ENCODE measurements at places on chromosomes 4 and X.

DNA sequence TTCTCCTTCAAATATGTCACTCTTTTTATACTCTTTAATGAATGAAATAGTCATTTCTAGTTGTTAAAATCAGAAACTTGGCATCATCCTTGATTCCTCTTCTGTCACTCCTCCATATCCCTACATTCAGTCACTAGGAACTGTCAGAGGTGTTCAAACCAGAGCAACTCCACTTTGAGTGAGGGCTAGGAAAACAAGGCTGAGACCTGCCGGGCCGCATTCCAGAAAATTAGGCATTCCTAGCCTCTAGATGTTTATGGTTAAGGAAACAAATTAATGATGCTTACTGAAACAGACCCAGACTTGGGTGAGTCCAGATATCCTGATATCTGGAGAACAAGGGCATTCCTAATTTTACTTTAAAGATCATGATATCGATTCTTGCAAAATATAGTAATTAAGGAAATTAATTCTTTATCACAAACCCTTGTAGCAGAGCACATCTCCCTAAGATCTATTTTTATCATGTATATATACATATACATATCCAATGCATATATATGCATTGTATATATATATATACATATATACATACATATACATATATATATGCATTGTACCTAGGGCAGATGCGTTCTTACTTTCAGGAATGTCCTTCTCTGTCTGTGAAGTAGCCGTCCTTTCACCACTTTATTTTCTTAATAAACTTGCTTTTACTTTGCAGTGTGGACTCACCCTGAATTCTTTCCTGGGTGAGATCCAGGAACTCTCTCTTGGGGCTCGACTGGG lies 98.4 kb upstream of the GC start:
- DNase-seq: no peak

- DNase-seq: peak; percentile 35
Measured at GRCh38 chr4:6342530-6343293, 73.1 kb downstream of the WFS1 start.

- no peak for DNase-seq
Measured at GRCh38 chrX:3990569-3990968, 277.1 kb upstream of the PRKX start.

DNA sequence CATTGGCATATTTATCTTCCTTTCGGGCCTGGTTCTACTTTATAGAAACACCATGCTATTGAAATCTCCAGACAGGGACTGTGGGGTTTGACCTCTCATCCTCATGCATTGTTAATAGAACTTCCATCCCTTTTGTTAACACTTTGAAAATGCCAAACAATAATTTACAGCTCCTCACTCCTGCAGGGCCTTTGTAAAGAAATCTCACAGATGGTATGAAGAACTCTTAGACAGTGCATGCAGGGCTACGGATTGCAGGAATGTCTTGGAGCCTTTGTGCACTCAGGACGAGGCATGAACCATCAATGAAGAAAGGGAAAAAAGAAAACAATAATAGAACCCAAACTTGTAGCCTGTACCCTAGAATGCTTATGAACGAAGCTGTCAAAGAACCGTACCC lies 92.8 kb upstream of the TMEM47 start:
- DNase-seq: no peak

DNA sequence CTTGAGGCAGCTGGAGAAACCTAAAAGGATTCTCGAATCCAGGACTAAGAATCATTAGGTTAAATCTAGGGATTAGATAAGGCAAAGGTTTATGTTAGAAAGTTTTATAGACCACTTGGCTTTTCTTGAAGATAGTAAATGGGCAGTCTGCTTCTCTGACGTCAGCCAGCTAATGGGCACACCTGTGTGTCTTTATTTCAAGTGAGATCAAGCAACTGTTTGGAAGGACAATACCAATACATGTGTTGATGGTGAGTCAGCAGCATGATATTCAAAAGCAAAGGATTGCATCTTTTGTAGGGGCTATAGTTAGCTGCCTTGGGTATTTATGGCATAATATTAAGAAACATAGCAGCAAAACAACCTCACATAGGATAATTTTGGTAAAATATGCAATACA lies 46.5 kb upstream of the GRPR start:
- DNase-seq: no peak

DNA sequence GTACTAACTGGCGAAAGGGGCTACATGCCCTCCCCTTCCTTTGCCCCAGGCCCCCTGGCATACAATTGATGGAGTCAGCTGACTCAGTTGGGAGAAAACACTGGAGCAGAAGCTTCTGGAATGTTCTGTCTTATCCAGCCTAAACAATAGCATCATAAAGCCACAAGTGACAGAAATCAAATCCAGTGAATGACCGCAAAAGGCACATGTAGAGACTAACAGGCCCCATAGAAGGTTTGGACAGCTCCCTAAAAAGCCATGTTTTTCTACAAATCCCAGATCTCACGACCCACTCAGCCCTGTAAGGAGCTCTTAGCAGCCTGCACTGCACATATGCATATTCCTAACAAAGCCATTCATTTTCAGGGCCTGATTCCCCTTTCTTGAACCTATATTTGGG lies 25.1 kb downstream of the SCARB2 start:
- no peak for DNase-seq

DNA sequence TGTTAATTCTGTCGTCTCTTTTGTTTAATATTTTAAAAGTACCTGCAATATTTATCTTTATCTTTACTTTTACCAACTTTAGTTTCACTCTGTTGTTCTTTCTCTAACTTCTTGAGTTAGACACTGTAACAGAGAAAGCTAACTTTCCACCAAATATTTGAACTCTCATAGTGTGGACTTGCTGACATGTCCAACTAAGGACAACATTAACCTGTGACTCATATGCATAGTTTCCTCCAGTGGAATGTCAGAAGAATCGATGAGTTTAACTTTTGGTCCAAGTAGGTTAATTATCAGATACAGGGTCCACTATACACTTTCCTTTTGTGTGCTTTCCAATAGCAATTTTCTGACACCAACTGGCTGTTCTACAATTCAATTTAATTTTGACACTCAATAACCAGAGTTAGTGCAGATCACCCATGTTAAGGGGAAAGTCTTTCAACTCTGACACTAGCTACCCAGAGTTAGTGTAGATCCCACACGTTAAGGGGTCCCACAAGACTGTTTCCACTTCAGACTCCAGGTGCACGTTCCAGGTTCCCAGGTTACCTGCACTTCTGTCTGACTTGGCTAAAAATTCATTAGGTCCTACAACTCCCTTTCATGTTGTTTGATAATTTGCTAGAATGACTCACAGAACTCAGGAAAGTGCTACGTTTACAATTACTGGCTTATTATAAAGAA lies 559.0 kb upstream of the AMOT start:
- DNase-seq: peak; percentile 36

DNA sequence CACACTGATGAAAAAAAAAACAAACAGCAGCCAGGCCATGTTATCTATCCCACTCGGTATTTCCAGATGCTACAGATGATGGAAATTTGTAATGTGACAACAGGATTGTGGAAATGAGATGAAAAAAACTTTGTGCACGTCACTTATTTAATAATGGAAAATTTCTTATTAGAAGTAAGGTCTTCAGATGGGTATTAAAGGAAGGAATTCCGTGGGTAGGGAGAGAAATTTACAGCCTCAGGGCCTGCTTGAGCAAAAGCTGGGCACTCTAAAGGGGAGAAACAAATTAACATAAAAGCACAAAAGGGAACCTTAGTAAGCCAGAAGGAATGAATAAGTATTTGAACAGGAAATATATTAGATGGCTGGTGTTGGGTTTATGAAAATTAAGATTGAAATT lies 4.2 kb upstream of the PKD2 start:
- DNase-seq: no peak

DNA sequence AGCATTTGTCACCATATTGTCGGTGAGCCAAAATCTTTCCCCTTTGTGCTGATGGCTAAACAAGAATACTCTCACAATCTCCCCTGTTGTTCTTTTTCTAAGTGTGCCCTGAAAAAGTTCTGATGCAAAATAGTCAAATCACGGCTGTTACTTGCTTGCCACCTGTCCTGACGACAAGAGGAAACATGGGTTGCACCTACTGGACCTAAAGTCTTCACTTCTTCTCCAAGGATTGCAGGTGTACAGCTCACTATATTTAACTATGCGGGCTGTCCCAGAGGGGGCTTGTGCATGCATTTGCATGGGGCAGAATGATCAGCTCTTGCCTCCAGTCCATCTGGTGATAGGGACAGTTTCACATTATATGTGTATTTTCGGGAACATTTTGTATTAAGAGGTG lies 21.6 kb downstream of the AFF2 start:
- no peak for DNase-seq

GRCh38 chrX:63686878-63687714 lies 97.9 kb downstream of the ARHGEF9 start:
- peak; percentile 60 for DNase-seq

GRCh38 chr4:6840062-6840976 lies 57.8 kb downstream of the KIAA0232 start:
- peak; percentile 40 for DNase-seq

- peak; percentile 11 for DNase-seq
Measured at GRCh38 chrX:44974451-44974850, 101.5 kb downstream of the KDM6A start.

- no peak for DNase-seq
Measured at GRCh38 chr4:55822329-55822728, 2.7 kb downstream of the EXOC1L start.

DNA sequence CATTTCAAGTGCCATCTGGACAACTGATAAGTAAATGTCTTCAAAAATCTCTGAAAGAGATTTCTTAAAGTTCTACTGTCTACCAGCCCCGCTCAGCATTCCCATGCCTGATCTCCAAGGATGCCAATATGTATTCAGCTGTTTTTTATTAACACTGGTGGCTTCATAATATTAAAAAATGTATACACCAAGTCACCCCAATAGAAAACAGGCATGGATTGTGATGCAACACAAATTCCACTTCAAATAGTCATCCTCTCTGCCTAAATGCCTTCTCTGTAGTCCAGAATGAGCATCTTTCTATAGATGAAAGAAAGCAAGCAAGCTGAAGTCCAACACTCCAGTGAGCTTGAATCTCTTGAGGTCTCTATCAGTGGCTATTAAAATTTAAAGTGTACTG lies 152.2 kb upstream of the PPARGC1A start:
- peak; percentile 65 for DNase-seq

- DNase-seq: peak; percentile 88
Measured at GRCh38 chr4:20418861-20419451, 167.3 kb downstream of the SLIT2 start.

DNA sequence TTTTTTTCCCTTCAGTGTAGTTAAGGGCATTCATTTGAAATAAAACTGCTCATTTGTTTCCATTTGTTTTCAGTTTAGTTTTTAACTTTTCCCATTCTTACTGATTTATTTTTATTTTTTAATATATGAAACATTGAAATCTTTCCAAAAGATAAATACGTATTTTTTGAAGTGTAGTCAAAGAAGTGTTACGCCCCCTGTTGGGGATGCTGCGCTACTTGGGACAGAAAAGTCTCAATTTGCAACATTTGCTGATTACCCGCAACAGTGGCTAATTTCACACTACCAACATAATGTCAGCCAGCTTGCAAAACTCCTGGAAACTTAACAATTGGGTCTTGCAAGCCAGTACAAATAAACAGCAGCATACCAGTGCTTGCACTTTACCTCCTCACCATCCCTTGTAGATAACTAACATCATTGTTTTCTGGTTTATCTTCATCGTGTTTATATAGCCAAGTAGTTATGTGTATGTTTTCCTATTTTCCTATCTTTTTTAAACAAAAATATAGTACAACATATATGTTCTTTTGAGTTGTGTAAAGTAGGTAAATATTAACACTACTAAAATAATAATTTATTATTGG lies 158.6 kb downstream of the STPG2 start:
- DNase-seq: peak; percentile 10

GRCh38 chr4:43136752-43137151 lies 244.2 kb downstream of the GRXCR1 start:
- DNase-seq: no peak

GRCh38 chrX:20393944-20394343 lies 127.2 kb upstream of the RPS6KA3 start:
- DNase-seq: peak; percentile 40

GRCh38 chrX:129238011-129238410 lies 285.3 kb downstream of the SMARCA1 start:
- no peak for DNase-seq

DNA sequence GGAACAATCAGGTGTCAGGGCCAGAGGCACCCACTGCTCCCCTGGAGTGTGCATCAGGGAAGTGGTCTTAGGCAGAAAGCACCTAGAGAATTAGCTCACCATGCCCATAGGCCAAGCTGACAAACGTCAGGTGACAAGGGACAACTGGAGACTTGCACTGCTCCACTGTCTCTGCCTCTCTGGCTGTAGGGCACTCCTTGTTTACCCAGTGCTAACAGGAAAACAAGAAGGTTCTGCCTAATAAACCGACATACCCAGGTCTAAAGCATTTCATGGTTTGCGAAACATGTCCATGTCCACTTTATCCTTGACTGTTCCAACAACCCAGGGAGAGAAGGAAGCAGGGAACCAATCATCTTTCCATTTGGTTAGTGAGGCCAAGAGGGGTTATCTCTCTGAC lies 92.5 kb upstream of the MAMLD1 start:
- no peak for DNase-seq

DNA sequence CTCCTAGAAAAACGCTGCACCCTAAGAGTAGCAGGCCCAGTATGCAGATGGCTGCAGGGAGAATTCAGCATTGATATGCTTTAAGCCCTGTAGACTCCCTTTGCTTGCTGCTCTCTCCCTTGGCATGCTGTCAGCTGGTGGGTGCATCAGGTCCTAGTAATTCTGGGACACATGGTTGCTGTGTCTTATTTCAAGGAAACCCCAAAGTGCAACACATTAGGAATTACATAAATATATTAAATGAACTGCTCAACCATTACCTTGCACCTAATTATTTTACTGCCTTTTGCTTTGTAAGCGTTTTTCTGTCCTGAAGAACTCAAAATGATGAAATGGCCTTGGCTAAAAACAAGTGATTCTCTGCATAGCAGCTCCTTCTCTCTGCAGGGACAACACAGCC lies 516.3 kb downstream of the ZIC3 start:
- DNase-seq: no peak

DNA sequence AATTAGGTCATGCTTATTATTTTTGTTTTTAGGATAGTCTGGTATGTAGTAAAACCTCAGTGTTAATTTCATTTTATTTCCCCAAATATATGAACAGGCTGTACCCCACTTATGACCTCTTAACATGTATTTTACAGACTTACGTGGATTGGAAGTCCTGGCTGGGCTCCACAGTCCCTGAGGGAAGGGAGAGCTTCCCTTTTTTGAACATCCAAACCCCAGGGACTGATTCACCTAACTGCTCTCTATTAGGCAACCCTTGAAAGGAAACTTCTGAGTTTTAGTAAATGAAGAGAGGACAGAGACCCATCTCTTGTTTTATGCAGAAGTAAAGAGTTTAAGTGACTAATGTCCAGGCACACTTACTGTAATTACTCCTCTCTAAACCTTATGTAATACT lies 233.1 kb upstream of the SPRY1 start:
- no peak for DNase-seq
